ENCODE measurements at places on chromosomes 6 and 20.

DNA sequence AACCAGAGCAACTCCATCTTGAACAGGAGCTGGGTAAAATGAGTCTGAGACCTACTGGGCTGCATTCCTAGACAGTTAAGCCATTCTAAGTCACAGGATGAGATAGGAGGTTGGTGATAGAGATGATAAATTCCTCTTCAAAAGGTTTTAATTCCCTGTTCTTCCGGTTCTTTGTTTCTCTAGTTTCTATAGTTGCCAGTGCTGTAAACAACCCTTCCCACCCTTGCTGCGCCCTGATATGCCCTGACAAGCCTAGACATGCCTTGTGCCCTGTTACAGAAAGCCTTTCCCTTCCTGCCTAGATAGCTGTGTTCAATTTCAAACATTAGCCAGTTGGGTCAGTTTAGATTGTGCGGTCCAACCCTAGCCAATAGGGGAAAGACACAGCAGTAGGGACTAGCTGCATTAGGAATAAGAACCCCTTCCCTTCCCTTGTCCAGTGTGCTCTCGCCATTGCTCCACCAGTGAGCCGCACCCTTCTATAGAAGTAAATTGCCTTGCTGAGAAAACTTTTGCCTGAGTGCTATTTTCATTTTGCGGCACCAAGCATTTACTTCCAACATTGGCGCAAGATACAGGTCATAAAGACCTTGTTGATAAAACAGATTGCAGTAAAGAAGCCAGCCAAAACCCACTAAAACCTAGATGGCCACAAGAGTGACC, 52.5 kb upstream of the CCN2 start:
- no peak for DNase-seq

- DNase-seq, result no peak
Measured at GRCh38 chr20:37469531-37469930, 51.5 kb upstream of the NNAT start.

DNA sequence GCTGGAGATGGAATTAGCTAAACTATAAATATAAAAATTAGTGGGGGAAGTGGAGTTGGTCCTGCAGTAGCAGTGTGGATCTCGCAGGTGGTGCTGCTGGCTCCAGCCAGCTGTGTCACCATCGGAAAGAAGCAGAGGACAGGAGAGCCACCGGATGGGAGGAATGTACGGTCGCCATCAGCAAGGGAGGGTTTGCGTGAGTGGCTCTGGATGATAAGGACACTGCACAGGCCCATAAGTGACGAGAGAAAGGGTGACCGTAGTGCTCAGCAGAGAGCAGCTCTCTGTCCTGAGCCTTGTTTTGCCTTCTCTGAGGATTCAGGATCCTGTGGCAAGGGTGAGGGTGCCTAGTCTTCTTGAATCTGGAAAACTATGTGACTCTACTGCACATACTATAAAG, 378.7 kb downstream of the ZFAND3 start:
- DNase-seq, result no peak

- DNase-seq, result no peak
Measured at GRCh38 chr6:81766482-81767069, 14.1 kb upstream of the TENT5A start.

GRCh38 chr20:14543040-14543439, 205.6 kb upstream of the FLRT3 start:
- DNase-seq, result no peak

Measured in stimulated activated CD4-positive, alpha-beta T cell treated with anti-CD3 and anti-CD28 coated beads, TNF-alpha, amount 100 ng/mL, for 48 hours (primary cell).